Gastrocnemius medialis (tissue), 4 donors: ENCODE measurements at places on chromosomes 1 and 21. TPM values are rescaled to one million over a fixed set of nuclear protein-coding genes. Genes with fewer than 3 reads are reported as not detected.

DNA sequence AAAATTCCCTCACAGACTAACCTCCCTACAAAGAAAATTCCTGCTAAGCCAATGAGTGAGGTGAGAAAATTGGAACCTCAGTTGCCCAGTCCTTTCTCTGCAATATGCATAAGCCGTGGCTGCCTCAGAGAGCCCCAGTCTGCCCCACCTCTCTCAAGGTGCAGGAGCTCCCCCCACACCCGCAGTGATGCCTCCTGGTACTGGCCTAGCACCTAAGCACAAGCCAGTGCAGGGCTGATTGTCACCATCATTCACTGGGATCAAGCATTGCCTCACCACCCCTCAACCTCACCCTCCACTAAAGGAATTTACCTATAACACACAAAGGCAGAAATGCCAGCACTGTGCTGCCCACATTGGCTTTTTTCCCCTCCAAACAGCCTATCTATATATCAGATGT is 56.9 kb downstream of the CD34 start:
- H3K4me3 ChIP-seq: no peak overlapping the region
- no peak for DNase-seq
- peak overlapping the region; percentile 20 for H3K27ac ChIP-seq
- H3K36me3 ChIP-seq: no peaks in the 10 kb centered on the region

DNA sequence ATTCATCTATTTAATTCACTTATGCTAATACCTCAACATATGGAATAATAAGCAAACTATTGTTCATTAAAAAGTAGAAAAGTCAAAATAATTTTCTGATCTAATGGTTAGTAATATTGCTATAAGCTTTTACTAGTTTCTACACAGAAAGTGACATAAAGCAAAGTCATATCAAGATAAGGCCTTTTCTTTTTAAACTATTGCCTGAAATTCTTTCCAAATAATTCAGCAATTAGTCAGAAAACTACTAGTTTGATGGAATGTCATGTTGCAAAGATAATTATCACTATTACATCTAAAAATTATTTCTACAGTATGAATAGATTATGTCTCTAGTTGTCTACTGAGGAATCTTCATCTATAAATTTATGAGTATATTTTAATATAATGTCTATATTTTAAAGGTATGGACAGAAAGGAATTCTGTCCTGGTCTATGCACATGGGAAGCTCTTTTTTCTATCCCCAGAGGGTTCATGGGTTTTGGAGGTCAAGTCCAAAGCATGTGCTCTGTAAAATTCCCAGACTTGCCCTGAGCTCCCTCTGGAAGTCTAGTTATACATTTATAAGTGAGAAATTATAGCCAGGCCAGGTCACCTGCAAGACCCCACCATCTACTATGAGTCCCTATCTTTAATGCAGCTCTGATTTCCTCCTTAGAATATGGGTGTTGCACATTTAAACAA is 84.6 kb upstream of the DPYD start:
- no peaks in the 10 kb centered on the region for H3K4me1 ChIP-seq
- no peak overlapping the region for H3K27ac ChIP-seq
- no peak for DNase-seq
- H3K27me3 ChIP-seq: no peaks in the 10 kb centered on the region

DNA sequence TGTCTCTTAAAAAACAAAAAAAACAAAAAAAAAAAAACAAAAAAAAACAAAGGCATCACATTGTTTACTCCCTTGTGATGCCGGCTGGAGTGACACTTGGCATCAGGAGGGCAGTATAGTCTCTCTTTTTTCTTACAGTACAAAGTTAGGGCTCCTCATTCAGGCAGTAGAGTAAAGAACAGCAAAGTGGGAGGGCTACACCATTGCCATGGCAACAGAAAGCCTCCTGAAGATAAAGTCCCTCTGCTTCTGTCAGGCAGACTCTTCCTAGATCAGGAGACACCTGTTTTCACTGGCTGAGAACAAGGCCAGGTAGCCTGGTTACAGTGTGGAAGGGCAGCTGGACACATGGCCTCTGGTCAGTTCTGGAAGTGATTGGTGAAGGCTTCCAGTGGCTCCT is 41.3 kb upstream of the RAB3GAP2 start:
- no peak for DNase-seq
- H3K27me3 ChIP-seq: no peaks in the 10 kb centered on the region
- no peak overlapping the region for H3K27ac ChIP-seq
- no peak overlapping the region for H3K4me3 ChIP-seq

DNA sequence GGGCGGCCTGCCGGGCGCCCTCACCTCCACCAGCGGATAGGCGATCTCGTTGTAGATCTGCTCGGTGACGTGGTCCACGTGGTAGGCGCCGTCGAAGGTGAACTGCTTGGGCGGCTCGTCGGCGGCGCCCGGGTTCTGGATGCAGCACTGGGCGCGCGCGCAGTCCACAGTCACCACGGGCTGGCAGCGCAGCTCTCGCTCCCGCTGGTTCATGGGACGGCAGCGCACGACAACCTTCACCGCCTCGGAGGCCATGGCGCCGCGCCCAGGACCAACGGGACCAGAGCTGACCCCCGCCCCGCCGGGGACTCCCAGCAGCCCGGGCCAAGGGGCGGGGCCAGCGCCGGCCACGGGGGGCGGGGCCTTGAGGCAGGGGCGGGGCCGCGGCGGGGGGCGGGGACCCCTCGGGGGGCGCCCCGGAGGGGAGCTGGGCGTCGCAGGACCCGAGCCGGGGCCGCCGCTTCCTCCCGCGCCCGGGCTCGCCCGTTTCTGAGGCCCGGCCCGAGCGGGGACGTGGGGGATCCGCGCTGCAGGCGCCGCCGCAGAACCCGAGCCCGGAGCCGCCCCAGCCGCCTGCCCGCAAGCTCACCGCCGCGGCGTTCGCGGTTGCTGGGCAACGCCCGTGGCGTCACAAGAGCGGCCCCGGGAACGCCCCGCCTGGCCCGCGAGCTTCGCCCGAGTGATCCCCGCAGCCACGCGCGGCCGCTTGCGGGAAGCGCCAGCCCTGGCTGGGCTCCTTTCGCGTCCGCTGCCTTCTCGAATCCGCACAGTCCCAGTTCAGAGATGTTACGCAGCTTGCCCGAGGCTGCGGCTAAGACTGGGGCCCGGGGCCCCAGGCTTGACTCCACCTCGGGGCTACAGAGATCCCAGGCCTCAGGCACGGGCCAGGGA is at the start of gene KIF17:
Gene KIF17 (minus strand): TSS at position 556 of the 891 bp plus-strand sequence. CDS start 301 bp downstream, at position 255.
- no peaks in the 10 kb centered on the region for H3K4me1 ChIP-seq

- DNase-seq: no peak
- H3K27me3 ChIP-seq: no peaks in the 10 kb centered on the region
- H3K27ac ChIP-seq: no peak overlapping the region
- H3K36me3 ChIP-seq: no peaks in the 10 kb centered on the region
- H3K4me3 ChIP-seq: no peak overlapping the region
These were observed 60.9 kb downstream of the SLC35D1 start for GRCh38 chr1:66993076-66993475.

DNA sequence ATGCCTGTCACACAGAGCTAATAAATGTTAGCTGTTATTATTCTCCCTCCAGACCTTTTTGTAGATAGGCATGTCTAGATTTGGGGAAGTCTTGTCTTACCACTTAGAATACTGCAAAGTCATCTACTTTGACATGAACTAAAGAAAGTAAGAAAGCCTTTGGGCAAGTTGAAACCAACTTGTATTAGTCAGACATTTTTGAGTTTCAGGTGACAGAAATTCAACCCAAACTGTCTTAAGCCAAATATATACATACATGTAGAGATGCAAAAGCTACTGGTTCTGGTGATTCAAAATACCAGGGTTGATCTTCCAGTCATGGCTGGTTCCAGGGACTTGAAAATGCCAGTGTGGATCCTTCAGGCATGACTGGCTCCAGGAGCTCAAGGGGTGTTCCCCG is 276.8 kb upstream of the TMEM51 start:
- H3K36me3 ChIP-seq: no peaks in the 10 kb centered on the region

DNA sequence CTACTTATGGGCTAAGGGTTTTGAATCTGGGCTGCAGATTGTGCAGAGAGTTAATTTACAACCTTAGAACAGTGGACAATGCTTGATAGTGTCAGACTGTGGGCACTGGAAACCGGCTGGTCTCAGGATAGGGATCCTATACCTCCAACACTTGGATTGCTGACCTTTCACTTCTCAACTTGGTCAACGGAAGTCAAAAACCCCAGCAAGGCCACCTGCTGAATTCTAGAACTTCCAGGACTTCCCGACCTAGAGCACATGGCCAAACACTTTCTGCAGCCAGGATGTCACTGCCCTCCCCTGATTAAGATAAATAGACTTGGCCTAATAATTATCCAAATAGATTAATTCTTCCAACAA is 336 bp upstream of the DENND2D start:
- H3K4me3 ChIP-seq: no peak overlapping the region
- peaks cover 31% of the 10 kb centered on the region for H3K27me3 ChIP-seq
- DNase-seq: no peak

DNA sequence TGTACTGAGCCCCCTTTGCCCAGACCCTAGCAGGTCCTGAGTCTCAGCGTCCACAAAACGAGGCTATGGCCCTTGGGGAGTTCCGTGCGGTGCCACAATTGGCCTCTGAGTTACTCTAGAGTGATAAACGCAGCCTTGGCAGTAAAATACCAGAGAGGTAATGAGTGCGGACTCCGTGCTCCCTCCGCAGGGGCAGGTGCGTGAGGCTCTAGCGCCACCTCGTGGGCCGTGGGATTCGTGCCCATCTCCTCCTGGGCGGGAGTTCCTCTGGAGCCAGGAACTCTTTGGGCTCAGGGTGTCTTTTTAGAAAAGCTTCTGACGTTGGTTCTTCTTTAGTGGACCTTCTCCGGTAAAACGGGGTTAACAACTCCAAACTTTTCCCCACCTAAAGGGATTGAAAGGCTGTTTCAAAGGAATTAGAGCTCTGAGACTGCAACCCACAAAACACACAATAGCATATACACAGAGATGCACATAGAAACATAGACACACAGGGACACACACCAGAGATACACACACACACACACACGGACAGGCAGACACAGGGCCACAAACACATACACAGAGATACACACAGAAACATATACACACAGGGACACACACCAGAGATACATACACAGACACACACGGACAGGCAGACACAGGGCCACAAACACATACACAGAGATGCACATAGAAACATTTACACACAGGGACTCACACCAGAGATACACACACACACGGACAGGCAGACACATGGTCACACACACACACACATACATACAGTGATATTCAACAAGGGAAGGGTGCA is 99.4 kb downstream of the KCNJ15 start:
- H3K27me3 ChIP-seq: no peaks in the 10 kb centered on the region
- peak; percentile 29 for DNase-seq
- no peaks in the 10 kb centered on the region for H3K36me3 ChIP-seq
- H3K4me1 ChIP-seq: no peaks in the 10 kb centered on the region

- H3K4me1 ChIP-seq: no peaks in the 10 kb centered on the region
- no peaks in the 10 kb centered on the region for H3K36me3 ChIP-seq
- no peaks in the 10 kb centered on the region for H3K27me3 ChIP-seq
- H3K27ac ChIP-seq: no peak overlapping the region
These were observed 118.8 kb downstream of the AJAP1 start for GRCh38 chr1:4773226-4773625.

DNA sequence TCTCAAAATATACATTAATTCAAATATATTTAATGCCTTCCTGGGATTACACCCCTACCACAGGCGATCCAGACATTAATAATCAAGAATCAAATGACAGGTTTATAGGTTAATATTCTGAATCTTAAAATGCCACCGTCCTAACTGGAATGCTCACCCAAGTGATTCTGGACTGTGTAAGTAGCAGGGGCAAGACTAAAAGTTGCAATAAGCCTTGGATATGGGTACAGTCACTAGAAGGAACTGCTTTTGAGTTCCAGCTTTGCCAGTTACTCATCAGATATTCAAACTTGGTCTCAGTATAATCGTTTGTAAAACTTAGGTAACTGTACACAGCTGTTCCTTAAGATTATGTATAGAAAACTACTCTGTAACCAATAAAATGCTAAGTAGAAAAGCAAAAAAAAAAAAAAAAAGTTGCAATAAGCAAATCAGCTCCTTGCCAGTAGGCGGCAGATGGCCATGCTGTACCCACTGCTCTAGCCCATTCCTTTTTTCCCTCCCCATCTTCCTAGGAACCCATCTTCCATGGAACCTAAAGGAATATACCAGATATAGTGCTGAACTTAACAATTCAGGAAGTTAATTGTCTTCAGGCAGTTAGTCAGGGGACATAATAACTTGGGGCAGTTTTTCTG is 10.5 kb downstream of the RO60 start:
- no peak overlapping the region for H3K4me3 ChIP-seq
- H3K27ac ChIP-seq: peak overlapping the region; percentile 45
- no peaks in the 10 kb centered on the region for H3K36me3 ChIP-seq
- no peaks in the 10 kb centered on the region for H3K27me3 ChIP-seq

- no peak for DNase-seq
- no peaks in the 10 kb centered on the region for H3K36me3 ChIP-seq
- H3K4me3 ChIP-seq: no peak overlapping the region
- H3K27ac ChIP-seq: no peak overlapping the region
- H3K27me3 ChIP-seq: no peaks in the 10 kb centered on the region
These were observed 338.2 kb upstream of the B3GALT2 start for GRCh38 chr1:193524616-193525015.

GRCh38 chr1:58754073-58754613 is 29.7 kb downstream of the JUN start:
- H3K27me3 ChIP-seq: no peaks in the 10 kb centered on the region
- no peaks in the 10 kb centered on the region for H3K4me1 ChIP-seq
- DNase-seq: no peak
- no peaks in the 10 kb centered on the region for H3K36me3 ChIP-seq
- H3K27ac ChIP-seq: no peak overlapping the region

GRCh38 chr1:35717911-35718476 is 690 bp downstream of the C1orf216 start:
- no peaks in the 10 kb centered on the region for H3K36me3 ChIP-seq
- peak overlapping the region; percentile 93 for H3K27ac ChIP-seq
- peaks cover 22% of the 10 kb centered on the region for H3K4me1 ChIP-seq

GRCh38 chr1:57655161-57655560 is 231.3 kb upstream of the DAB1 start:
- H3K27me3 ChIP-seq: no peaks in the 10 kb centered on the region
- no peak for DNase-seq
- no peak overlapping the region for H3K27ac ChIP-seq
- H3K36me3 ChIP-seq: no peaks in the 10 kb centered on the region

DNA sequence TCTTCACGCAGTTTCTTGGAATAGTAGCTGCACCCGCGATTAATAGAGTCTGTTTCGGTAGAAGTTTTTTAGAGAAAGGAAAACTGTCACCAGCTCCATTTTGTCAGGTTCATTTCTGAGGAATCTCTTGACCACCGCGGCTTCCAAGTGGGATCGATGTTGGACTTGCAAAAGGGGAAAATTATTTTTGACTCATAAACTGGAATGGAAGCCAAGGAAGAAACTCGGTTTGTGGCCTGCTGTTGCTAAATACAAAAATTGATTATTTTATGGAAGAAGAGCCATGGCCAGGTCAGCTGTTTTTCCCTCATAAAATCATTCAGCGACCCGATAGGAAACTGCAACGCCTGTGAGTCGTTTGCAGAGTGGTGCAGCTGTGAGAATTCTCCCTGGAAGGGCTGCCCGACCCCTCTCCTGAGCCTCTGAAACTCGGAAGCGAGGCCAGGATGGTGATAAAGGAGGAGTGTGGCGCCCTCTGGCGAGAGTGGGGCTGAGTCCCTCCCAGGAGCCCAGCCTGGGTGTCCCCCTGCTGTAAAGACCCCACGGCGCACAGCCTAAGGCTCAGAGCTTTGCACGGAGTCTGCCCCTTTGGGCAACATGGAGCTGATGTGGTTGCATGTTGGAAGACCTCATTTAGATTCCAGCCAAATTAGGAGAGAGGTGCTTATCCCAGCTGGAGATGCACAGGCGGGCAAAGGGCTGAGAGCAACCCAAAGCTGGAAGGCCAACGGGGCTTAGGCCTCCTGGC is 83.6 kb upstream of the SLC25A33 start:
- peak overlapping the region; percentile 32 for H3K27ac ChIP-seq
- H3K4me3 ChIP-seq: no peak overlapping the region
- peaks cover 16% of the 10 kb centered on the region for H3K4me1 ChIP-seq
- no peaks in the 10 kb centered on the region for H3K27me3 ChIP-seq

The RHOU gene
- total RNA-seq: 45.0 TPM

The STYXL2 gene
- 159 TPM for total RNA-seq

The CAPN2 gene
- total RNA-seq: 127 TPM

The S100A14 gene
- total RNA-seq: 1.8 TPM

The EPHB2 gene
- total RNA-seq: not detected
